ENCODE measurements at places on chromosomes 6 and 20.

DNA sequence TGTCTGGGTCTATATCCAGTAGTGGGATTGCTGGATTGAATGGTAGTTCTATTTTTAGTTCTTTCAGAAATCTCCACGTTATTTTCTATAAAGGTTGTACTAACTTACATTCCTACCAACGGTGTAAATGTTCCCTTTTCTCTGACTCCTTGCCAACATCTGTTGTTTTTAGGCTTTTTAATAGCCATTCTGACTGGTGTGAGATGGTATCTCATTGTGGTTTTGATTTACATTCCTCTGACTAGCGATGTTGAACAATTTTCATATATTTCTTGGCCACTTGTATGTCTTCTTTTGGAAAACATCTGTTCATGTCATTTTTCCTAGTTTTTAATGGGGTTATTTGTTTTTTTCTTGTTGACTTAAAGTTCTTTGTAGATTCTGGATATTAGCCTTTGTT lies 99.3 kb downstream of the BMP2 start:
- DNase-seq, result no peak

DNA sequence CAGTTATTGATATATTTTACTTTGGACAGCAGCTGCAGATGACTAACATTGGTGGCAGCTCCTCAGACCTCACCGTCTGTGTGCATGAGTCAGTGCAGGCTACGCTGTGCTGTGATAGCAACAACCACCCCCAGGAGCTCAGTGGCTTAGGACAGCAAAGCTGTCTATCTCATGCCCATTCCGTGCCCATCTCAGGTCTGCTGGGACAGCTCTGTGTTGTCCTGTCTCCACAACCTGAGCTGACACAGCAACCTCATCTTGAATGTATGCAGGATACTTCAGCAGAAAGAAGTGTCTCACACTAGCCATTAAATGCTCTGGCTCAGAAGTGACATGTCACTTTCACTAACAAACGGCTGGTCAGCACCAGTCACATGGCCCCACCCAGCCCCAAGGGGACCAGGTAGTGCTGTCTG lies 47.7 kb downstream of the BANF2 start:
- no peak for DNase-seq

- no peak for DNase-seq
These were observed 613.5 kb downstream of the PTPRT start for GRCh38 chr20:42576167-42576566.

DNA sequence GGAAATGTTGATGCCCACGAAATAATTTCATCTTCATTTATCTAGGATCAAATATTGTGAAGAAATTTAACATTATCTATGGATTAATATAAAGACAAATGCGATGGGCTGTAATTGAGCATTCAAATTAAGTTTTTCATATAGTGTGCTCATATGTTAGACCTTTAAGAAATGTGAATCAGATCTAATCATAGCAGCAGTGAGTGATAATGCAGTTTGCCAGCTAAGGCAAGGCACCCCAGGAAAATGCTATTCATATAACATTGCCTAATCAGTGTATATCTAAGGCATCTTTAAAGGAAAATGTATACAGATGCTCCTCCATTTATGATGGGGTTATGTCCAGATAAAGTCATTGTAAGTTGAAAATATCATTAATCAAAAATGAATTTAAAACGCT lies 135.2 kb downstream of the KCNQ5 start:
- DNase-seq, result no peak

DNA sequence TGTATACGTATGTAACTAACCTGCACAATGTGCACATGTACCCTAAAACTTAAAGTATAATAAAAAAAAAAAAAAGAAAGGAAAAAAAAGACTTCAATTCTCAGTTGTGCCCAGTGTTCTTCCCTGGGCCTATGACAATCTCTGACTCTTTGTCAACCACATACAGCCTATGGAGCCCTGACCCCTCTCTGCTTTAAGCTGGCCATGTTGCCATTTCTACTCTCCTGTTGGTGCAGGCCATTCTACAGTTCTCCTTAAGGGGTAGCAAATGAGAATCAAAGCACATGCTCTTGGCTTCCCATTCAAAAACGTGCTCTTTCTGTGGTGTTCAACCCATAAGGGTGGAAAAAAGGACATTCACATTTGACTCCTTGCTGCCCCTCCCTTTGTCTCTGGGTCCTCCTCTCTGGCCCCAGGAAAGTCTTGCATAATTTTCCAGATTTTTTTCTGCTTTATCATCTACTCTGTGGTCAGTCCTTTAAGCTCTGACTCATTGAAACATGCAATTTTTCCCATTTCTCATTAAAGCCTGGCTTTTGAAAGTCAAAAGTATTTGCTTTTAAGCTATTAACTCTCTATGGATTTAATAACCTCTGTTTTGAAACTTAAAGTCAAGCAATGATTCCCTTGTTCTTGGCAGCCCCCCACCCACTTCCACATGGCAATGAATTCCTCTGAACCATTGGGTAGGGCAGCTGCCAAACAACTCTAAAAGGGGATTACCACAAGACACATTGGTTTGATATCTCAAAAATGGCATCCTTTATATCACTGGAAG lies 208.6 kb upstream of the MCHR2 start:
- DNase-seq, result no peak

DNA sequence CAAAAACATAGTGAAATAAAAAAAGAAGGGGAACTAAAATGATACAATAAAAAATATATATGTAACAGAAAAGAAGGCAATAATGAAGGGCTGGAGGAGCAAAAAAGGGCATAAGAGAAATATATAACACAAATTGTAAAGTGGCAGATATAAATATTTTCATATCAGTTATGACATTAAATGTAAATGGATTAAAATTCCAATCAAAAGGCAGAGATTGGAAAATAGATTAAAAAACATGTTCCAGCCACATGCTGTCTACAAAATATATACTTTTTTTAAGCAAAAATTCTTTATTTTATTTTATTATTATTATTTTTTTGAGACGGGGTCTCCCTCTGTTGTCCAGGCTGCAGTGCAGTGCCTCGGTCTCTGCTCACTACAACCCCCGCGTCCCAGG lies 23.9 kb upstream of the NT5E start:
- no peak for DNase-seq

- no peak for DNase-seq
These were observed 45.8 kb downstream of the CPNE5 start for GRCh38 chr6:36793296-36793912.

- DNase-seq, result no peak
These were observed 32.4 kb downstream of the TRAF3IP2 start for GRCh38 chr6:111573131-111573883.

DNA sequence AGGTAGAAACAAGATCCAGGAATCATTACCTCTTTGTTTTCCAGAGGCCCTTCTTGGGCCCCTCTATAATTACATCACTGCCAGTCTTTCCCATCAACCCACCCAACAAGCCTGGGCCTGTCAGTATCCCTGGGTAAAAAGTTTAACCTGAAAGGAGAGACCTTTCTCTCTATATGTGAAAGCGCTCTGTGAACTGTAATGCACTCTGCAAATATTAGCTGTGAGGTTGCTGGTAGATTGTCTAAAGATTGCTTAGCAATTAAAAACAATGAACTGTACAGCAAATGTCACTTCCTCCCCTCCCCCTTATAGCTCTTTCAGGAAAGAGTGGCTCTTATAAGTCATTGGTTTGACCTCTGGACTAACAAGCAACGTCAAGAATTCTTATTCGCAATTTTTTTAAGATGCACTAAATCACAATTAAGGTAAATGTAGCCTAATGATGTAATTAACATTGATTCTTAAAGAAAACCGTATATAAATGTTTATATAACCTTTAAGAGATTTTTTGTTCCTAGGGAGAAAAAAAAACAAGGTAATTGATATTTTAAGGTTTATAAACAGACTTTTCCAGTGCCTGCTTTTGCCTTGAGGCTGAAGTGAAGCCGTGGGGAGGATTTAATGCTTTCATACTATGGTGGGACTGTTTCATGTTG lies 18.4 kb downstream of the ECT2L start:
- DNase-seq, result no peak

- peak; percentile 36 for DNase-seq
These were observed 129.1 kb upstream of the SMLR1 start for GRCh38 chr6:130697995-130698535.

GRCh38 chr20:20195021-20195705 lies 142.8 kb downstream of the CFAP61 start:
- no peak for DNase-seq

DNA sequence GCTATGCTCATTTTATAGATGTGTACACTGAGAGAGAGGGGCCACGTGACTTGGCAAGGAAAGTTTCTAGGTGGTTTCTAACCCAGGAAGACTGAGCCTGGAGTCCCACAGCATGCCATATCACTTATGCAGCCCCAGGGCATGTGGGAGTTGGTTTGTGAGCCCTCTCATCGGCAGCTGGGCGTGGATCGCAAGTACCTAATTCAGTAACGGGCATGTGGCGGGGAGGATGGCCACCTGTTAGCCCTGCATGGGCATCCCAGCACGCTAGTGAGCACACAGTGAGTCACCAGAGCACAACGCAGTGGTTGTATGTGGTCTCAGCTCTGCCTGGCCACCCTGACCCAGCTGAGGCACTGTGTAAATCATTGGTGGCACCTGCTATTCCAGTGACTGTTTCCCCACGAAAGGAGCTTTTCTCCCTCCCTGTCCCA lies 88.3 kb downstream of the NINL start:
- no peak for DNase-seq

- DNase-seq, result no peak
These were observed 4.8 kb downstream of the ZBP1 start for GRCh38 chr20:57615445-57615811.

DNA sequence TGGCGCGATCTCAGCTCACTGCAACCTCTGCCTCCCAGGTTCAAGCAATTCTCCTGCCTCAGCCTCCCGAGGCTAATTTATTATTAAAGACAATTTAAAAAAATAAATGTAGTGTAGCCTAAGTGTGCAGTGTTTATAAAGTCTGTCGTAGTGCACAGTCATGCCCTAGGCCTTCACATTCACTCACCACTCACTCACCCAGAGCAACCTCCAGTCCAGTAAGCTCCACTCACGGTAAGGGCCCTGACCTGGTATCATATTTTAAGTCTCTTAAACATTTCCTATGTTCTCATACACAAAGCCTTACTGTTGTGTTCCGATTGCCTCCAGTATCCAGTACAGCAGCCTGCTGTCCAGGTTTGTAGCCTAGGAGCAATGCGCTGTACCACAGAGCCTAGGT lies 168.2 kb upstream of the FOXQ1 start:
- no peak for DNase-seq

DNA sequence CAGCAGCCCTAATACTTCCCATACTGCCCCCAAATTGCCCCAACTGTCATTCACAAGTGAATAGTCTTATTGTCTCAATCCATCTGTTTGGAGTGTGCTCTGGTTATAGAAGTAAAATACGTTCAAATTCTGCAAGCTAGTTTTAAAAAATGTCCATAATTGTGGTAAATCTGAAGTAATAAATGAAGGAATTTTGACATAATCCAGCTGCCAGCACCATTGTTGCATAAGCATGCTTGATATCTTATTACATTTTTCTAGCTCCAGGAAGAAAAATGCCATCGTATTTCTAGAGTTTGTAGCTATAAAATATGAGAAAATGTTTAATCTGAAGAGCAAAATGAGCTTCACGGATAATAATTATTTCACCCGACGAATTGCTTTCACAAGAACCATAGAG lies 664.7 kb downstream of the RFPL4B start:
- DNase-seq, result no peak

- DNase-seq, result no peak
These were observed 16.9 kb downstream of the CST9L start for GRCh38 chr20:23551383-23551782.

DNA sequence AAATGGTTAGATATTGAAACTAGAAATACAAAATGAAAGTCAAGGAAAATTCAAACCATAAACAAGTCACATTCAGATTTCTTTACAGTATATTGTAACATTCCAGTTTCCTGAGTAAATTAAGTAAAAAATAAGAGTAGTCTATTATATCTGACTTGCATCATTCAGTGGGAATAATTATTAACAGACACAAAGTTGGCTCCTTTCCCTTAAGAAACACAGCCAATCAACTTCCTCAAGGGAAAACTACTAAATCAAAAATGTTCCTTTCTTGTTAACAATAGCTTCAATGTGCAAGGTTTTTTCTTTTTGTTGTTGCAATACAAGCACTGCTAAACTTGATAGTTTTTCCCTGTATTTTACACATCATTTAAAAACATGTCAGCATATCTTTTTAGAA lies 33.2 kb downstream of the DNAAF9 start:
- no peak for DNase-seq

DNA sequence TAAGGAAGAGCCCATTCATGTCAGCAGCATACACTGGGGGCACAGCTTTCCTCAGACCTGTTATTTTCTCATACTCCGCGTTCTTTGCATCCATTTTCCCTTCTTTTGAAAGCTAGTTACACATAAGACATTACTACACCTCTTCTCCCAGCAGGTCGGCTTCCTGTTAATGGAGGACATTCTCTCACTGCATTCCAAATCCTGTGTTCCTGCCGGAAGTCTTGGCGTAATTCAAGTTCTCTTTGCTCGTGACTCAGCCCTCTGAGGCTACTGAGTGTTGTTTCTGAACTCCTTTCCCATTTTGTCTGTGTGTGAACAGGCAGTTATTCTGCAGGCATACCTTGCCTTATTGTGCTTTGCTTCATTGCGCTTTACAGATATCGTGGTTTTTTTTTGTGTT lies 97.5 kb upstream of the ZBTB24 start:
- DNase-seq, result no peak

DNA sequence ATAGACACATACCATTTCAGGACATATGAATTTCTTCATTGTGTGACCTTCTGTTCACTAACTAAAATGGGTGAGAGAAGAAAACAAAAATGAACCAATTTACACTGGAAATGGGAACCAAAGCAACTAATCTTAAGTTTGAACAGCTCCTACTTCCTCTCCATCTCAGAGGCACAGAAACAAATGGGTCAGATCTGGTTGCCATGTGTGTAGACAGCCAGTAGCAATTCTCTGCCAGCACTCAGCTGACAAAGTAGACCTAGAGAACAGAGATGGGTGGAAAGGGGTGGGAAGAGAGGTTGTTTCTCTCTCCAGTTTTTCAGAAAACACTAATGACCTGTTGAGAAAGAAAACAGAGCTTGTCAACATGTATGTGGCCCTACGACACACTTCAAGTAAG lies 14.3 kb upstream of the POPDC3 start:
- DNase-seq, result no peak

DNA sequence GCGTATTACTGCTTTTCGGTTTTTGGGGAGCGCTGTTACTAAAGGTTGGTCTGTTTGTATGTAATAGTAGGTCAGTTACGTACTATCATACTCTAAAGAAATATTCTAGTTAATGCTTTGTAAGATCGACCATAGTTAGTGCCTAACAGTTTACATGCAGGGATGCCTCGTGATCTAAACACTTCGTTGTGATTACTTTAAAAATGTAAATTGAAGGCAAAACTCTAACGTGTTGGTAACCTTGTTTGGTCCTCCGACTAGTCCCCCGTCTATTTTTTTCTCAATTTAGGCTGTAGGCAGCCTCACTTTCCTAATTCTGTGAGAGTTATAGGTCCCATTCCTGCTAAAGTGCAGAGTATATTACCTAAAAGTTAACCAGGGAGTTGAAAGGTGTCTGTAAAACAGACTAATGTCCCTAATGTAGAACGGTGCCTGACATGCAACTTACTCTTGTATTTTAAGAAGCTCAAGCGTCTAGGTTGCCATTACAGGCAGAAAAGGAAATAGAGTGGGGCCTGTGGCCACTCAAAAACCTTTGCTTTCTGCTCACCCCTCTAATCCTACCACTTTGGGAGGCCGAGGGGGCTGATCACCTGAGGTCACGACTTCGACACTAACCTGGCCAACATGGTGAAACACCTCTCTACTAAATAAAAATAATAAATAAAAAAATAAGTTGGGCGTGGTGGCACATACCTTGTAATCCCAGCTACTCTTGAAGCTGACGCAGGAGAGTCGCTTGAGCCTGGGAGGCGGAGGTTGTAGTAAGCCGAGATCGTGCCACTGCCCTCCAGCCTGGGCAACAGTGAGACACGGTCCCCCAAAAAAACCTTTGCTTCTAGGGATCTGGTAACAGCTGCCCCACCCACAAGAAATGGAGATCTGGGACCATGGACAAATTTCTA lies 37.8 kb downstream of the HFE start:
- peak; percentile 30 for DNase-seq

Data from central memory CD4-positive, alpha-beta T cell (primary cell).